ENCODE measurements at places on chromosomes 6 and 20.

GRCh38 chr20:48782053-48782452 is 45.7 kb downstream of the PREX1 start:
- no peak overlapping the region for H3K27ac ChIP-seq
- H3K4me3 ChIP-seq = no peak overlapping the region
- no peak for DNase-seq
- peaks cover 60% of the 10 kb centered on the region for H3K4me1 ChIP-seq

DNA sequence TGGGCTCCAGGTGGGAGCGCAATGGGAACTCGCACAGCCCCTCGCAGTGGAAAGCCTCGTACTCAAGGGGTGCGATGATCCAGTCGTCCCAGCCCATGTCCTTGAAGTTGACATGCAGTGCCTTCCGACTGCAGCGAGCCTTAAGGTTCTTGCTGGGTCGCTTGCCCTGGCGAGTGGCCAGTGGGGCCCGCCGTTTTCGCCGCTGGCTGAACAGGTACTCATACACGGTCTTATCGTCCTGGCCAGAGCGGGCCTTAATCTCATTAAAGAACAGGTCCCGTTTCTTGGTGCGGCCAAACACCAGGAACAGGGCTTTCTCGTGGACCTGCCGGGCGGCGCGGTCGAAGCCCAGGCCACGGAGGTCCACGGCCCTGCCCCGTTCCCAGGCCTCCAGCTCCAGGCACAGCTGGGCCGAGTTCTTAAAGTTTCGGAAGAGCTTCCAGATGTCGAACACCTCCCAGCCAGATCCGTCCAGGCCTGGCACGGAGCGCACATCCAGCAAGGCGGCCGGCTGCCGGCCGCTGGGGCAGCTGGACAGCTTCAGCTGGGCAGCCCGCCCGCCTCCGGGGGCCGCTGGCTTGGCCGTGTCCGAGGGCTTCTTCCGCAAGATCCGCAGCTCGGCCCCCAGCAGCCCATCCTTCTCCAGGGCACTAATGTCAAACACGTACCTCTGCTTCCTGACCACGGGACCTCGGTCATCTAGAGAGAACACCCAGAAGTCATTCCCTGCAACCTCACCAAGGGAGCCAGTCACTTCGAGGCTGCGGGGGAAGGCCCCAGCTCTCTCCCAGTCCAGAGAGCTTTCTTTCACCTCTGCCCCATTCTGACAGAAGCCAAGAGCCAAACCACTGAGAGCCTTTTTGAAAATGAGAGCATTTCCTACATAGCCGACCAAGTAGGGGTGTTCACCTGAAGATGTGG is 3.7 kb downstream of the GDF5 start:
- H3K27me3 ChIP-seq = no peaks in the 10 kb centered on the region
- H3K4me1 ChIP-seq = no peaks in the 10 kb centered on the region
- no peak overlapping the region for H3K27ac ChIP-seq
- no peak overlapping the region for H3K4me3 ChIP-seq

DNA sequence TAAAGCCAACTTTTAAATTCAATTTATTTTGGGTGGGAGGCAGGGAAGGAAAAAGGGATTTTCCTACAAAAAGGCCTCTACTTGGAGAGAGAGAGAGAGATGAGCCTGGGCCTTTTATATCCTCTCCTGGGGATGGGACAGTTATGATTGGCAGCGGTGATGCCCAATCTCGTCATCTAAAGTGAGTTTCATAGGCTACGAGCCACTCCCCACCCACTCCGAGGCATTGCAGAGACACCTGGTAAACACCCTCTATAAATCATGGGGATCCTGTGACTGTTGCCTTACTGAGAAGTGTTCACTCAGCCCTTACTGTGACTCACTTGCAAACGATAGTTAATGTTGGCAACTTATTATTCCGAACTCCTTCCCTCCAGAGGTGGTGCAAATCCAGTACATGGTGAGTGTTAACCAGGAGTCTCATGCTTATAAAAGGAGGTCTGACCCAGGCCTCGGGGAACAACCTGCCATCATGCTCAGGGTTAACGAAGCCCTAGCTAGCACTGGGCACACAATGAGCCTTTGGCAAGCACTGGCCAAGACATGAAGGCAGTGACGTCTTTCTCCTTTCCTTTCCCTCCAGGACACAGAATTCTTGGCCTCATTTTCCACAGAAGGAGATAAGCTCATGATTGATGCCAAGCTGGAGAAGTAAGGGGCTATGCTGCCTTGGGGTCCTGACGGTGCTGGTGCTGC is 20.5 kb downstream of the BPIFB4 start:
- H3K4me3 ChIP-seq = no peak overlapping the region
- H3K27ac ChIP-seq = no peak overlapping the region
- peaks cover 5% of the 10 kb centered on the region for H3K4me1 ChIP-seq
- no peaks in the 10 kb centered on the region for H3K27me3 ChIP-seq
- DNase-seq = no peak
- no peaks in the 10 kb centered on the region for H3K36me3 ChIP-seq

- no peak overlapping the region for H3K4me3 ChIP-seq
- H3K36me3 ChIP-seq = no peaks in the 10 kb centered on the region
- H3K27me3 ChIP-seq = no peaks in the 10 kb centered on the region
- H3K4me1 ChIP-seq = no peaks in the 10 kb centered on the region
- H3K27ac ChIP-seq = no peak overlapping the region
Observed at GRCh38 chr20:703426-703825, 27.8 kb upstream of the SCRT2 start.

GRCh38 chr6:46815130-46815529 is 21.9 kb downstream of the MEP1A start:
- no peak for DNase-seq
- no peak overlapping the region for H3K27ac ChIP-seq
- no peaks in the 10 kb centered on the region for H3K4me1 ChIP-seq

GRCh38 chr20:12311094-12311865 is 393.6 kb downstream of the BTBD3 start:
- no peaks in the 10 kb centered on the region for H3K4me1 ChIP-seq
- H3K36me3 ChIP-seq = no peaks in the 10 kb centered on the region
- DNase-seq = no peak
- no peak overlapping the region for H3K4me3 ChIP-seq

DNA sequence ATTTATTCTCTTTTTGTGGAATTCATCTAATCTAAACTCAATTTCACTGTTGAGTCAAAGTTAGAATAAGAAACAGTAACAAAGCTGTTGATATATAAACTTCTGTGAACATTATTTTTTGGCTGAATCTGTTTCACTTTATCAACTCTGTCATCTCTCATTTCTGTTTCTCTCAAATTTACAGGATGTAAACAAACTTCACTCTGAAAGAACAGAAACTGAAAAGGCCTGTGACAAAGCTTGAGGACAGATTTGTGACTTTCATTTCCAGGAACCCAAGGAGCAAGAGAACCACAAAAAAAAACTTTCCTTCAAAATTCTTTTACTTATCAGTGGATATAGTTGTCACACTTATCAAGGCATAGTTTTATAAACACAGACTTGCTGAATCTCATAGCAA is 447.9 kb upstream of the OPRM1 start:
- H3K4me3 ChIP-seq = no peak overlapping the region
- H3K27me3 ChIP-seq = no peaks in the 10 kb centered on the region
- H3K36me3 ChIP-seq = no peaks in the 10 kb centered on the region
- no peak for DNase-seq
- no peaks in the 10 kb centered on the region for H3K4me1 ChIP-seq
- H3K27ac ChIP-seq = no peak overlapping the region

- H3K27me3 ChIP-seq = no peaks in the 10 kb centered on the region
- H3K4me1 ChIP-seq = no peaks in the 10 kb centered on the region
- no peak for DNase-seq
- no peak overlapping the region for H3K27ac ChIP-seq
Observed at GRCh38 chr20:22805219-22805618, 220.8 kb upstream of the FOXA2 start.

DNA sequence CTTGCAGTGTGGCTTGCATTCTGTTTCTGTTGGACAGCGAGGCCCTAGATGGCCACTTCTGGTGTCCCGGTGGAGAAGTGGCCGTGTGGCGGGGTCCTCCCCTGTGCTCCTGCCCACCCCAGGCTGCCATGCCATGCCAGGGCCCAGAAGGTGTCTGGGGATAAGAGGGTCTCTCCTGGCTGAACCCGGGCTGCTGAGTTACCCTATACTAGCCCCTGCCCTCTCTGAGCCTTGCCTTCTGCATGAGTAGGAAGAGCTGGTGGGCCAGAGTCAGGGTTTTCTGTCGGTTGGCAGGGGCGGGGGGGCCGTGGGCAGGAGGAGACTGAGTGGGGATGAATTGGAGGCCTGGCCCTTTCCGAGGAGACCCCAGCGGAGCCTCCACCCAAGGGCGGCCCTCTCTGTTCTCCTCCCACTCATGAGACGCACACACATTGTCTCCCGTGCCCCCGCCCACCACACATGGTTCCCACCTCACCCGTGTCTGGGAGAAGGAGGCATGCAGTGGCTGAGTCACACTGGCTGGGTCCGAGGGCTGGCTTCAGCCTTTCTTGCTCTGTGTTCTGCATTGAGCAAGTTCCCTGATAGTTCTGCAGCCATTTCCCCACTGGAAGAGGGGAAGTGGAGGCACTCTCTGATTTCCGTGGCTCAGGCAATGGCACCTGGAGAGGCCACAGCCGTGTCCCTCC is 24.6 kb downstream of the VSTM2L start:
- no peaks in the 10 kb centered on the region for H3K4me1 ChIP-seq
- no peaks in the 10 kb centered on the region for H3K36me3 ChIP-seq
- H3K27me3 ChIP-seq = no peaks in the 10 kb centered on the region
- no peak for DNase-seq
- no peak overlapping the region for H3K4me3 ChIP-seq

GRCh38 chr20:18289306-18289705 is 979 bp downstream of the ZNF133 start:
- H3K36me3 ChIP-seq = no peaks in the 10 kb centered on the region
- DNase-seq = no peak
- peaks cover 19% of the 10 kb centered on the region for H3K4me1 ChIP-seq

DNA sequence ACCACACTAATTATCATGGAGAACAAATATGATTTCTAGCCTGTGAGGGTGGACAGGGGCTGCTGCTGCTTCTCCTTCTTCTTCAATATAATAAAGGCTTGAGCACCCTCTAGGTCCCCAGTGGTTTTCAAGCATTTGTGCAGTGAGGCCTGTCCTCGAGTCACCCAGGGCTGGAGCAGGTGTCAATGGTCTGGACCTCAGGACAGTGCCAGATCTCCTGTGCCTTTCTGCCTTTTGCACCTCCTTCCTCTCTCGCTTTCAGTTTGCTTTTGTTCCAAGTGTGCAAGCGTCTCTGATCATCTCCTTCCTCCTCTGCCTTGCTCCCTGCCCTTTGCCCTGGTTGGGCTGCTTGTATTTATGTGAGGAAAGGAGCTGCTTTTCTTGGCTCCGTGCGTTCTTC is 152.2 kb upstream of the SYNDIG1 start:
- H3K4me1 ChIP-seq = peaks cover 17% of the 10 kb centered on the region
- H3K27ac ChIP-seq = no peak overlapping the region
- DNase-seq = no peak
- H3K27me3 ChIP-seq = no peaks in the 10 kb centered on the region
- no peak overlapping the region for H3K4me3 ChIP-seq

DNA sequence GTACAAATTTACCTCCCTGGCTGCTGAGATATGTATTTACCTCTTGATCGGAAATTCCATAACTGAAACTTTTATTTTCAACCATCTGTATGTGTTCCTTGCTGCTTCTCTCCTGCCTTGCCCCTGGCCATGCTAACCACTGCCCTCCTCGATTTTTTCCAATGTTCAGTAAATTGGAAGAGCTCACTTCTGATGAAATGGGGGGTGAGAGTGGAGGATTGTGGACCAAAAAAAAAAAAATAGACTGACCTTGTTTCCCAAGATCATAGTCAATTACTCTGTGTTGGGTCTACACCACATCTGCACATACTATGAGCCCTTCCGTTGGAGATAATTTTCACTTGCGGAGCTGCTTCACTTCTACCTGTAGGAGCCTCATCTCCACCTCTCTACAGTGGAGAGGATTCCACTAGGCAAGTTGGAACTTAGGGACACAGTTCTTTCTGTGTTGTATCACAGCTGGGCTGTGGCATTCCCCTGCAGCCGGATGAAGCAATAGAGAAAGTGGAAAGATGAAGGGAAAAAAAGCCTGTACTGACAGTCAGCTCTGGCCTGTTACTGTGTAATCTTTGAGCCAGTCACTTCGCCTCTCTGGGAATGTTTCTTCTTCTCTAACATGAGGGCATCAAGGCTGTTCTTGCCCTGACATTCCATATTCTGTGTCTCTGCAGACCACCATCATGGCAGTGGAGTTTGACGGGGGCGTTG is 1.6 kb downstream of the PSMB9 start:
- DNase-seq = no peak
- H3K4me1 ChIP-seq = peaks cover 52% of the 10 kb centered on the region
- no peak overlapping the region for H3K27ac ChIP-seq
- peaks cover 61% of the 10 kb centered on the region for H3K36me3 ChIP-seq

DNA sequence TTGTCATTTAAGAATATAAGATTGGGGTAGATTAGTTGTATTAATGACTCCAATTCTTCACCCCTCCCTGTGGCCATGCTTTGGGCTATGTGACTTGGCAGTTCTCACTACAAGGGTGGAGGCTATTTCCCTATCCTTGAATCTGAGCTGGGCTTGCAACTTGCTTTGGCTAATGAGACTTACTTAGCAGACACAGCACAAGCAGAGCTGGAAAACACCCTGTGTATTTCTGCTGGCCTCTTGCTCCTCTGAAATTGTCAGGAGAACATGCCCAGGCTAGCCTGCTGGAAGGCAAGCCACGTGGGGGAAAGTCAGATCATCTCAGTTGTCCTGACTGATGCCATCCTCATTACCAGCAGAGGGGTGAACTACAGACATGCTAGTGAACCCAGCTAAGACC is 126.5 kb upstream of the HDGFL1 start:
- H3K4me3 ChIP-seq = no peak overlapping the region
- no peaks in the 10 kb centered on the region for H3K27me3 ChIP-seq
- H3K36me3 ChIP-seq = no peaks in the 10 kb centered on the region
- no peak for DNase-seq
- no peaks in the 10 kb centered on the region for H3K4me1 ChIP-seq

DNA sequence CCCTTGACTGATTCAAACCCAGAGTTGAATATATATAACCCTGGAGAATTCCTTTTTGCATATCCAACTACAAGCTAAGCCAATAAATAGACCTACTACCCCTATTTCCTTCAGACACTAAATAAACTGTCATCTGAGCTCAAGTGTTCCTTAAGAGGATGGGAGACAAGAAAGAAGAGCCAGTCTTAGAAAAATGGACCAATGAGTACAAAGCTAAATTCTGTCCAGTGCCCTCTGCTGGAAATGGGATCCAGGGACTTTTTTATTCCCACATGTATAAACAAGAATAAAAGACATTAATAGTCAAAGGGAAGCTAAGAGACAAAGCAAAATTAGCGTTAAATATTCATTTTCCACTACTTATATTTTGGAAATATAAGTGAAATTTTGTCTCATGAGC is 4.8 kb downstream of the PPP1R10 start:
- no peak overlapping the region for H3K4me3 ChIP-seq
- H3K27ac ChIP-seq = no peak overlapping the region
- peaks cover 60% of the 10 kb centered on the region for H3K4me1 ChIP-seq
- DNase-seq = no peak

DNA sequence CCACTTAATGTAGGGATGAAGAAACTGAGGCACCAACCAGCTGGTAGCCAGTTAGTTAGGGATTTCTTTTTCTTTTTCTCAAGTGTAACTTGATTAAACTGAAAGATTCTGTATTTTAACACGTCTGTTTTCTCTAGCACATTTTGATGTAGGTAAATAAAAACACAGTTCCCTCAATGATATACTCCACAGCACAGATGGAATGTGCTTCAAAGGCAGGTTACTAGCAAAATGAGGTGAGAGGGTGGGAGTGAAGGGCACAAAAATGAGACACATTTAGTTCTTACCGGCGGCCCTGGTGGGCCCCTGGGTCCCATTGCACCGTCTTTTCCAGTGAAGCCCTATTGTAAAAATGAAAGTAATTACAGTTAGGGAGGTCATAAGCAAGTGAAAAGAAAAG is 108.9 kb downstream of the COL12A1 start:
- no peaks in the 10 kb centered on the region for H3K27me3 ChIP-seq
- no peak for DNase-seq
- no peaks in the 10 kb centered on the region for H3K36me3 ChIP-seq
- no peak overlapping the region for H3K27ac ChIP-seq
